ENCODE measurements at places on chromosomes 2 and 18. TPM values are rescaled to one million over a fixed set of nuclear protein-coding genes. Genes with fewer than 3 reads are reported as not detected.

Gene TDRD15
- not detected for total RNA-seq

Gene ZNF521
- total RNA-seq: not detected

Gene CDKL4
- total RNA-seq: not detected

Gene OR6B2
- not detected for total RNA-seq
